Occipital lobe (tissue), 3 donors: ENCODE measurements at places on chromosomes 6 and 20. TPM values are rescaled to one million over a fixed set of nuclear protein-coding genes. Genes with fewer than 3 reads are reported as not detected.

- no peak for DNase-seq
Measured at GRCh38 chr20:8805737-8806442, 263.0 kb upstream of the PLCB4 start.

DNA sequence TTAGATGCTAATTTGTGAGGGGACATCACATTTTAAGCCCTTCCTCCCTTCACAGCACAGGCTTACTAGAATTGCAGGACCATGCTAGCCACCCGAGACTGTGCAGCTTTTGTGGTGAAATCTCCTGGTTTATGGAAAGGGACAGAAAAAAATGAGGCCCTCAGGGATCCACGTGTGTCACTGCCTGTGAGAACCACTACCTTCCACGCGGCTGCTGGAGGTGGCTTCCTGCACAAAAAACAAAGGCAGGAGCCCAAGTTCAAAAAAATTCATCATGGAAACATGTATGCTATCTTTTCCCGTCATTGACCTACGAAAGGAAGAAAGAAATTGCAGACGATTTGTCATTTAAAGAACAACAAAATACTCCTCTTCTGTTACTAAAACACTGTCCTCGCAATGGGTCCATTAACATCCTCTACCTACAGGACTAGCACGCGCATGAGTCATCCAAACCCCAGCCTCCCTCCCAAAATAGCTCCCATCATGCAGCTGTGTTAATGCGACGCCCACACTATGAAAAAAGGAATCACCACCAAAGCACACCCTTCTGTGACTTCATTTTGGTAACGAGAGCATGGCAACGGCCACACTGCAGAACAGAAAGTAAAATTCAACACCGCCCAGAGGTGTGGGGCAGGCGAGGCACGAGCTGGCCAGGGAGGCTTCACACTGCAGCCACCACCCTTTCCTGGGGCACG, 45.7 kb downstream of the RAMACL start:
- peak; percentile 56 for DNase-seq

DNA sequence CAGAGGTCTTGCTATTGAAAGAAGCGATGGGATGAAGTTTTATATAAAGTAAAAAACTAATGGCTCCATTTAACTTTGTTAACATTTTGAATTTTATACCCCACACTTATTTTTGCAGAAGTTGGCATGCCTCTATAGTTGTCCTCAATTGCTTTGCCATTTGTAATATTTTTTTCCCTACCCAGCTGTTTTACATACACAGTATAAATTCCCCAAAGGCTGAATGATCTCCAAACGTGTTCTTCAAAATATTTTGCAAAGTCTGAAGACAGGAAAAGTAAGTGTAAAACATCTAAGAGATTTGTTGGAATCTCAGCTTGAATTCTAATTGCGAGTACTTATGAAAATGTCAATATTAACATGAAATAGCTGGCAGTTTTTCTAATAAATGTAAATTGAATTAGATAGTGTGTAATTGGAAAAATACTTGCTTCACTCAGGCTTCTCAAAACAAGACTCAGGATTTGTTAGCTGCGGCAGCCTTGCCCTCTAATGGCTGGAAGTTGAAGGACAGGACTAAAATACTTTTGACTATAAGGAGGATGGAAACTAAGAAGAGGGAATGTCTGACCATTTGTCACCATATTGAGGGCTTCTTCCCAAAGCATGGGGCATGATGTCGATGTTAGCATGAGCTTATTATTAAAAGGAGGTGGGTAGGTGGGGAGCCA, 226.8 kb downstream of the UST start:
- DNase-seq, result no peak

GRCh38 chr6:32126880-32127279, 1.2 kb downstream of the ATF6B start:
- no peak for DNase-seq

GRCh38 chr20:23636182-23636907, 1.4 kb downstream of the CST3 start:
- DNase-seq, result no peak

DNA sequence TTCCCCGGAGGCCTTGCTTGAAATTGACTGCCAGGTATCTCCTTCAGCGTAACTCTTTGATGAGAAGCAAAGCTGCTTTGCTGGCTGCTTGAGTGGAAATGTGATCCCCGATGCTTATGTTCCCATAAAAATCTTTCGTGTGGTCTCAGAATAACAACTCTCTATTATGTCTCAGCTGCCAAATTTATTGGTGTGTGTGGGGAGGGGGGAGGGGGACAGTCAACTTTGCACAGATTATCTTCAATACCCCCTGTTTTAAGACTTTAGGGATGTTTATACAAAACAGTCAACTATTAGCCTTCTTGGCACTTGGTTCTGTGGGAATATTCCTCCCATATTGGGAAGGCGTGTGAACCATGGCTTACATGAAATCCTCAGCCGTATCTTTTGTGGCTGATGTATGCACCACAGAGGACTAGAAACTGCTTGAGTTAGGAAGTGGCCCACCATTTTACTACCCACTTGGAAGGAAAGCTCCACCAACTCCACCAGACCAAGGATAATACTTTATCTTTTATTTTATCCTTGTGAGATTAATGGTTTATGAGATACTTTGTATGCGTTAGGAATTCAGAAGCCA, 101.5 kb upstream of the SLC24A3 start:
- no peak for DNase-seq

DNA sequence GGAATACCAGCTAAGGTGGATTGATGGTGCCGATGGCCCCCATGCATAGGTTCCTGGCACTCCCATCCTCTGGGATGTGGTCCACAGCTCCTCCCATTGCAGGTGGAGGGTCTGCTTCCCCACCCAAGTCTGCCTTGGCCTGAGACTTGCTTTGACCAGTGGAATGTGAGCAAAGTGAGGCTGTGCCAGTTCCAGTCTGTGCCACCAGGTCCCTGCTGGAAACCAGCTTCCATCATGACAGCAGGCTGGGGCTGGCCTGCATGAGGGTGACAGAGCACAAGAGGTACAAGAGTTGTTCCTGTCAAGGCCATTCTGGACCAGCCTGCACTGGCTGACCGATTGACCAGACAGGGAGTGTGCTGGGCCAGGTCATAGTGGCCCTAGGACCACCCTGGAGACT, 27.0 kb upstream of the CCR6 start:
- DNase-seq, result no peak

DNA sequence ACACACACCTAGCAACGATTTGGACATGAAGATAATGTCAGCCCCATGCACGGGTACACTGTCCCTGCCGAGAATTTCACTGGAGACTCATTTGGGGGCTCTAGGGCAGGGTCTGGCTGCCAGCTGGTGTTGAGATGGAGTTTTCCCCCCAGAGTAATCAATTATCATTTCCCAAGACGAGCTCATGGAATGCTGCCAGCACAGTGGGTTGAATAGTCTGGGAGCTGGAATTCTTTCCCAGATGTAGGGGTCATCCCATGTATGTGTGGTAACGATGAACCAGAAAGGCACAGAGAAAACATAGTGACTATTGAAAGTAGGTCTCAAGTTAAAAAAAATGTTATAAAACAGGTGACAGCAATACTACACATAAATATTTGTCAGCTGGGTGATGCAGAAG, 579.9 kb downstream of the MAFB start:
- no peak for DNase-seq

DNA sequence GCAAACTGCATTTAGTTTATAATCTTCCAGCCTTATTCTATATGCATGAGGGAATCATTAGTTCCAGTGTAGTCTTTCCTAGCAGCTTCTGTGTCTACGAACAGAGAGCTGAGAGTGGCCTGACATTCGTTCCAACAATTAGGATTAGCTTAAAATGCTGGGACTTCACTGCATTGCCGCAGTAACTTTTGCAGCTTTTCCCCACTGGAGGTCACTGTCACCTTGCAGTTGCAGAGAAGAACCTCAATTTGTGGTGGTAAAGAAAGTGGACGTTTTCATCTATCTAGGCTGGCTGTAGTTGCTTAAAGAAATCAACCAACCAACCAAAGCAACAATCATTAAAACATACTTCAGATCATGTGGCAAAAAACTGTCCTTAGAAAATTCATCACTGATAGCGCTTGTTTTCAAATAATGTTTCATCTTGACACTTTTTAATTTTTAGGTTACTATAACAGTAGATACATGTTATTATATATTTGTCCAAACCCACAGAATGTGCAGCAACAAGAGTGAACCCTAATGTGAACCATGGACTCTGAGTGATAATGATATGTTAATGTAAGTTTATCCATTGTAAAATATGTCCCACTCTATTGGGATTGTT, 12.2 kb downstream of the MYLK4 start:
- peak; percentile 37 for DNase-seq

DNA sequence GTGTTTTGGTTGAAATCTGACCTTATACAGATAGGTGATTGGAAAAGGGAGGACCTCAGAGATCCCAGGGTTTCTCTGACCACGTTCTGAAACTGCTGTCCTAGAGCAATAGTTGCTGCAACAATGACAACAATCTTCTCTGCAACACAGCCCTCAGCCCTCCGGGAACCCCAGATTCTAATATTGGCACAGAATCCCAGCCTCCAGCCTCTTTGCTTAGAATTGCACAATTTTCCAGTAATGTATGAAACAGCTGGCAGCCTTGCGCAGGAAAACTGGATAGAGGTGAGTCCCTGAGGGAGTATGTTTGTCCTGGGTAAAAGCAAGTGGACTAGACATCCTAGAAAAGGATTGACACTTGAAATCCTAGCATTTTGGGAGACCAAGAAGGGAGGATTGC, 30.4 kb upstream of the PNRC1 start:
- DNase-seq, result no peak

- DNase-seq, result no peak
Measured at GRCh38 chr6:22954749-22955385, 385.5 kb downstream of the HDGFL1 start.

The PSORS1C2 gene
- total RNA-seq, result not detected

The PSORS1C1 gene
- not detected for total RNA-seq

The IRAK1BP1 gene
- 24.3 TPM for total RNA-seq

The FOXS1 gene
- 0.78 TPM for total RNA-seq

The OPN5 gene
- not detected for total RNA-seq
